ENCODE measurements at places on chromosomes 12 and 14.

DNA sequence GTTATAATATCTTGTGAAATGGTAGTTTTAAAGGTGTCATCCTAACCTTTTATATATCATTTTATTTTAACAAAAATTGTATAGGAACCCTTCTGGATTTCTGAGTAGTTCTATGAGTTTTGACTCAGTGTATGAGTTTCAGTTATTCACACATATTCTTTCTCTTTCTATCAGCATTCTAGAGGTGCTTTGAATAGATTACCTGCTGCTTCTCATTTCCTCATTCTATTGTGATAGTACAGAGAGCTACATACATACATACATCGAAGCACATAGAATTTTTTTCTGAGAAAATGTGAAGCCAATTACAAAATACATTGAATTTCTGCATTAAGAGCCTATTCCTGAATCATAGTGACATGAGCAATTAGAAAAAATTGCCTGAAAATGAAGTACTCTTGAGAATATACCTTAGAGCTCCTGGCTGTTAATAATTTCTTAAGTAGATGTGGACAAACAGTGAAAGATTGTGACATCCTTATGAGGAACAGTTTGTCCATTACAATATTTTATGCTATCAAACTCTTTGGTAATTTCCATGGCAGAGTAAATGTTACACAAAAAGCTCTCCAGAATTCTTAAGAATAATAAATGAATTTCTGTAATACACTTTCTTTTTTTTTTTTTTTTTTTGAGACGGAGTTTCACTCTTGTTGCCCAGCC lies 556.6 kb downstream of the TRHDE start:
- no peak for DNase-seq

DNA sequence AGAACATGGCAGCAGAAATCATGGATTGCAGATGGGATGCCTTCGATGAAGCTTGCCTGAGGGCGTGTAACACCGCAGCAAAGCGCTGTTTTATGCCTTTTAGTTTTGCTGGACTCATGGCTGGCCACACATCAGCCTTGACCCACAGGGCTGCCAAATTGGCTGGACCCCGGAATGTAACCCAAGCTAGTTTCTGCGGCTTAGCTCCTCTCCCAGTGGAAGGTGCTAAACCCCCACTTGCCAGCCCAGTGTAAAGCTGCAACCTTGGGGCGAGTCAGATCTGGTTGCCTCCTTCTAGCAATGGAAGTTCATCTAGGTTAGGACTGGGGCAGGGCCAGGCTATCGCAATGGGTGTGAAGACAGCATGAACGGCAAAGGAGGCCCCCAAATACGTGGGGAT lies 38.3 kb downstream of the MEG3 start:
- DNase-seq = no peak

DNA sequence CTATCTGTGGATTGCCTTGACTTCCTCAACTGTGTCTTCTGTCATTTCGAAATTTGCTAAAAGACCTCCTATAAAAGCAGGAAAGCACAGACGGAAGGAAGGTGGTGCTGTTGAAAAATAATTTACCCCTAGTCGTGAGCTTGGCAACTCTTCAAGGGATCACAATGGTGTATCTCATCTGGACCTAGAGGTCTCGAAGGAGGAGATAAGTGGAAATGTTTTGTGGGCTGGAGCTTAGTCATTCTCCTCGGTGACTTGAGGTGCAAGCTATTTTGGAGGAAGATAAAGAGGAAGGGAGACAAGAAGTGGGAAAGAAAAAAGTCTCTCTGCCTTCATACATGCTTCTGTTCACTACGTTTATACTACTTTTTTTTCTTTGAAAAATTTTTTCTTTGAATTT lies 89.9 kb downstream of the FLRT2 start:
- DNase-seq = peak; percentile 28

DNA sequence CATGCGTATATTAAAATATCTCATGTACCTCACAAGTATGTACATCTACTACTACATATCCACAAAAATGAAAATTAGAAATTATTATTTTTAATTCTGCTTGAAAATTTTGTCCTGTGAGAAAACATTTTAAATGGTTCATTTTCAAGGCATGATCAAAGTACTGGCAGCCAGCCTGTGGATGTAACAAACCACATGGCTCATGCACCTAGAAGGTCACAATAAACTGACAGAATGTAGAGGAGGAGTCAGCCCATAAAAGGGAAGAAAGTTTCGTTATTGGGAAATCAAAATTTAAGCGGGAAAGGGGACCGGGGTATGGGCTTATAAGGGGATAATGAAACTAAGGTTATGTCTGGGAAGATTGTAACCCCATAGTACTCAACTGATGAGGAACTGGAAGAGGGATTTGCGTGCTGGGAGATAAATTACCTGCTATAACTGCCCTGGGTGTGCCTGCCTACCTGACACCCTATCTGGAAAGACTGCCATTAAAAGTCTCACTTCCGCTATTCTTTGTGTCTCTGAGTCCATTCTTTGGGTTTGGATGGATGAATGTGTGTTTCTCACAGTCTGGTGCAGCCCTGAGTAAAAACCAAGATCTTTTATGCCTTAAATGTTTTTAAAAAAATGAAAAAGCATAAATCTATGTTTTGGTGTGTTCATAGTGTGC lies 62.2 kb upstream of the PCED1B start:
- no peak for DNase-seq

All from HL-60 (cell line).